ENCODE measurements at places on chromosomes 3 and 15. TPM values are rescaled to one million over a fixed set of nuclear protein-coding genes. Genes with fewer than 3 reads are reported as not detected.

The CYP19A1 gene
- total RNA-seq = not detected

The FBLN2 gene
- total RNA-seq = 2.6 TPM

The CYP8B1 gene
- not detected for total RNA-seq

The SHQ1 gene
- total RNA-seq = 9.8 TPM

The XIRP1 gene
- total RNA-seq = not detected

Data from lung microvascular endothelial cell (primary cell).